Activated CD8-positive, alpha-beta memory T cell treated with anti-CD3 and anti-CD28 coated beads, Interleukin-2, amount 50 U/mL, for 48 hours (primary cell): ENCODE measurements at places on chromosomes 6 and 20.

DNA sequence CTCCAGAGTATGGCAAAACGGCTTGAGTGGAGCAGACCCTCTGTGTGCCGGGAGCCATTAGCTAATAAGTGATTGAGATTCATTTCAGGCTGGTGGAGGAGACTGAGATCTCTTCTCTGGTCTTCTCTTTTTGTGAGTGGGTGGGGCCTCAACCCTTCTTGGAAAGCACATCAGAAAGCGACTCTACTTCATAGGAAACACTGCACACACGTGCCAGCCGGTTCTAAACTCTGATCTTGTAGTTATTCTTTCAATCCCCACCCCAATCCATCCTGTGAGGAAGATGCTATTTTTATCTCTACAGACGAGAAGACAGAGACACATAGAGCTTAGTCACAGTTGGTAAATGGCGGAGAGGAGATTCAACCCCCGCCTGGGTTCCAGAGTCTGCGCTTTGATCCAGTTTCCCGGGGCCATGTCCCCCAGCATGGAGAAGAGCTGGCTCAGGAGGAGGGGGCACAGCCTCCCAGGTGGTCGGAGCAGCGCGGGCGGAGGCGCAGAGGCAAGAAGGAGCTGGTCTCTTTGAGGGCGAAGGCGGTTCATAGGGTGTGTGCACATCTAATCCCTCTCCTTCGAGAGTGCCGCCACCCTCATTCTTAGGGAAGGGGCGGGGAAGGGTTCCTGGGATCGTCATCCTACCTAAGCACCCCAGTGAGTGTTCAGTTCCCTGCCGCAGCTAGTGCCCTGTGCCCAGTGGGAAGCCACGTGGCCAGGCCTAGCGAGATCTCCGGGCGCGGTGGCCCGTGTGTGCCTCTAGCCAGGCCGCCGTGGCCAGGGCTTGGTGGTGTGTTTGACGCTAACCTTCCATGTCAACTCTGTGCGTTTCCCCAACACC, 49.0 kb upstream of the TAGAP start:
- DNase-seq = no peak

- DNase-seq = no peak
These were observed 163.6 kb downstream of the SYNDIG1 start for GRCh38 chr20:24633026-24633425.

- no peak for DNase-seq
These were observed 24.8 kb upstream of the FOXQ1 start for GRCh38 chr6:1287103-1287591.

DNA sequence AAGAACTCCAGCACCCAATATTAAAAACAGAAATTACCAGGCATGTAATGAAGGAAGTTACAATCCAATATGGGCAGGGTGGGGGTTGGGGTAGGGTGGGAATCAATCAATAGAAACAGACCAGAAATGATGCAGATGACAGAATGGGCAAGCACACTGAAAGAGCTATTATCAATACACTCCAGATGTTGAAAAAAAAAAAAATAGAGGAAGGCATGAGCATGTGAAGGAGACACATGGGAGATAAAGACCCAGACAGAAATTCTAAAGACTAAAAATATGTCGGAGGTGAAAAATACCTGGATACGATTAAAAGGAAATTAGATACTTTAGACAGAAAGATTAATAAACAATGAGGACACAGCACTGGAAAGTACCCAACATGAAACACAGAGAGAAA, 19.1 kb upstream of the ZC3H12D start:
- no peak for DNase-seq

GRCh38 chr20:6053776-6054688, at the start of gene LRRN4:
Gene LRRN4 (minus strand): TSS chr20:6054060. CDS start chr20:6052799, 1,261 bp downstream.
- DNase-seq = no peak
